ENCODE measurements at places on chromosomes 5 and 9.

DNA sequence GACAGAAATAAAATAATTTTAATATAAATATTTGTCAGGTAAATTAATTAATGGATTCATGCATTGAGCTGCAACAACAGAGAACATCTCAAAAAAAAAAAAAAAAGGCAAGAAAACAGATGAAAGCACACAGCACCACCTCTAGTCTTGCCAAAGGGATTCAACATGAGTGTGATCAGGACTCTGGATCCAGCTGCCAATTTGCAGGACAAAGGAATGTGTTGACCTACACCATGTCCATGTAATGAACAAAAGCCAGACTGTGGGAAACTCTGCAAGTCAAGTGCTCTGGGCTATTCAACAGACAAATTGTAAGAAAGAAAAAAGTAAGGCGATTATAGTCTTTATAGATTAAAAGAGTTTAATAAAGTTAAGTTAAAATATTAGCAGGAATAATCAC, 769.3 kb downstream of the TLR4 start:
- no peak for DNase-seq

DNA sequence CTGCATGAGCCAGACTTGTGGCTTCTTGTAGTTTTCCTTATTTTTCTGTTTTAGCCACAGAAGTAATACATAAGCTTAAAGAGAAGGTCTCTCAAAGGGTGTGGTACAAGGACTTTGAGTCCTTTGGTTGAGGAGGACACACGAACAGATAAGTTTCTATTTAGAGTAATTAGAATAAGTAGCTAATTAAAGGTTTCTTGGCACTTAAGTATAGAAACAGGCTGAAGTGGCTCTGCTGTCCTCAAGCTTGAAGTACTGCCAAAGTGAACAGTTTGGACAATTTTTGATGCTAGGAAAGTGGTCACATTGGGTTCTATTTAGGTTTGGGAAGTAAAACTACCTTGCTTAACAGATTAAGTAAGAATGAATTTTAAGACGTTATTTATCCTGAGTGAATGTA, 278.3 kb upstream of the MPDZ start:
- no peak for DNase-seq

DNA sequence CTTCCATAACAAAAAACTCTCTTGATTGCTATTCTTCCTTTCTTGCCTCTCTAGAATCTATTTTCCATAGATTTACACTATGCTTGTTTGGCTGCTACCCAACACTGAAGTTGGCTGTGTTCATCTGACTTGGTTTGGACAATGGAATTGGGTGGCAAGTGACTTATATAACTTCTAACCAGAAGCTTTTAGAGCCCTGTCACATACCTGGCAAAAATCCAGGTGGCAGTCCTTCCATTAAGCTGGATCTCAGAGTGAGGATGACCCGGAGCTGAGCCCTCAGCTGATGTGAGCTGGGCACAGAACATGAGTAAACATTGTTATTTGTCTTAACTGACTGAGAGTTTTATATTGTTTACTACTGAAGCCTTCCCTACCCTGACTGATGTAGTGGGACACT, 225.7 kb downstream of the TLR4 start:
- DNase-seq, result no peak

GRCh38 chr9:76580188-76580587, 121.2 kb downstream of the GCNT1 start:
- no peak for DNase-seq

GRCh38 chr9:136133959-136134484, 15.3 kb upstream of the TMEM250 start:
- no peak for DNase-seq

DNA sequence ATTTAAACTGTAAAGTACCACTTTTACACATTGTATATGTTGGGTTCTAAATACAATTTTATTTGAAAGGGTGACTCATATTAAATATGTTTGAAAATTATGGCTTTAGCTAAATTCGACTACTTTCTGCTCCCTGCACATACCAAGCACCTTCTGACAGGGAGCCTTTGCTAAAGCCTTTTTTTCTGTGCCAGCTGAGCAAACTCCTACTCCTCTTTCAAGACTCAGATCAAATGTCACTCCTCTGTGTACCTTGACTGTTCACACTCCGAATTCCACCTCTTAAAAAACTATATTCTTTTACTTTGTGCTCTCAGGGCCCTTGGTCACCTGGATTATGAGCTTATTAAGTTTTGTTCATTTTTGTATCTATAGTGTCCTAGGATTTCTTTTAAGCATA, 6.5 kb upstream of the OXCT1 start:
- DNase-seq, result no peak

DNA sequence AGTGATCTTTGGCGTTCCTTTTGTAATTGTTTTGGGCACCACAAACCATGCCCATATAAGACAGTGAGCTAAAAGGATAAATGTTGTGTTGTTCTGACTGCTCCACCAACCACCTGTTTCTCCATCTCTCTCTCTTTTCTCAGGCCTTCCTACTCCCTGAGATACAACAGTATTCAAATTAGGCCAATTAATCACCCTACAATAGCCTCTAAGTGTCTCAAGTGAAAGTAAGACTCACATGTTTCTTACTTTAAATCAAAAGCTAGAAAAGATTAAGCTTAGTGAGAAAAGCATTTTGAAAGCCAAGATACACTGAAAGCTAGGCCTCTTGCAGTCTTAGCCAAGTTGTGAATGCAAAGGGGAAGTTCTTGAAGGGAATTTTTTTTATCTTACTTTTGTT, 268.8 kb upstream of the NREP start:
- no peak for DNase-seq

DNA sequence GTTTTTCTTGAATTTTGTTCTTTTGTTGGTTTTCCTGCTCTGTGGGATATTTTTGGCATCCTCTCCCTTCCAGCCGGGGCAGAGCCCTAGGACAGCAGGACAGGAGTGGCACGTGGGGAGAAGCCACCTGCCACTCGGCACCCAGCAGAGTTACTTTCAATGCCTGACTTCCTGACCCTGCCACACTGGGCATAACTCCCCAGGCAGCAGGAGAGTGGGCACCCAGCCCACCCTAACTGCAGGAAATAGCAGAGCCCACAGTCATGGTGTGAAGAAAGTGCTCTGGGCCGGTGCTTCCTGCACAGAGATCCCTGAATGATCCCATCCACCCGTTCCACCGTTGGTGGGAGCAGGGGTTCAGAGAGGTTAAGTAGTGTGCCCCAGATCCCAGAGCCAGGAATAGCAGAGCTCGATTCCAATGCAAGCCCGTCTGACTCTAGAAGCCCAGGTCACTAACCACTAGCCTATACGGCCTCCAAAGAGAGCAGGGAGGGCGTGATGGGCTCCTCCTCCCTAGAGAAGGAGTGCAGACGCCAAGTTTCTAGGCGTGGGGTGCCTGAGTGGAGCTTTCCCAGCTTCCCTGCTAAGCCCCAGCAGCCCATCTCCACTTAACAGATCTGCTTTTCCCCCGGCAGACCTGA, 8.1 kb upstream of the NUP214 start:
- no peak for DNase-seq

DNA sequence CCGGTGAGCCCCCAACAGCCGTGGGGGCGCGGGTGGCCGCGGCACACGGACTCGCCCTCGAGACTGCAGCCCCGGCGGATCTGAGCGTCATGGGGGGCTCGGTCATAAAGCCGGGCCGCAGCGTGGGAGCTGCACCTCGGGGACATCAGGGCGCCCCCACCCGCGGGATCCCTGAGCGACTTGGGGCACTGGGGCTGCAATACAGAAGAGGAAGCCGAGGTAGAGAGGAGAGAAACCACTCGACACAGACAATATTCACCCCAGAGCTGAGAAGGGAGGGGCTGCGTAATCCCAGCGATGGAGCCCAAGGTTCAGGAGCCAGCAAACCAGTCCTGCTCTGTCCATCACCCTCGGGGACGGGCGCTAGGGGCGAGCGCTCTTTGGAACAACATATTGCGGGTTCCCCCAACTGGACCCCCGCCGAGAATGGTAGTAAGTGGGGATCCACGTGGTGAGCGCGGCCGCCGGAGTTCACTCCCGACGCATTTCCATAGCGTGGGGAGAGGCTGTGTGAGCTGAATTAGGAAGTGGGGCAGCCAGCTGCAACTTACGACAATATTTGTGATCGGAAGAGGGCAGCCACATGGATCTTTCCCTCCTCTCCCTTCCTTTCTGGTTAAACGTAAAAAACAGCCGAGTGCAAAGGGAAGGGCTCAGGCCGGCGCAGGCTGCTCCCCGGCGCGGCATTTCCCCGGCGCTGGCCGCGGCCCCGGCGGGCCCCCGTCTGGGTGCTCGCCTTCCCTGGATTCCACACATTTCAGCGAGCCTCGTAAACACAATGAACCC, 9.9 kb downstream of the PTCH1 start:
- DNase-seq, result no peak

All from stimulated activated CD4-positive, alpha-beta T cell treated with anti-CD3 and anti-CD28 coated beads, Interleukin-12 subunit alpha, Interleukin-12 subunit beta, amount 100 ng/mL, for 24 hours (primary cell).